ENCODE measurements at places on chromosomes 2 and 18.

DNA sequence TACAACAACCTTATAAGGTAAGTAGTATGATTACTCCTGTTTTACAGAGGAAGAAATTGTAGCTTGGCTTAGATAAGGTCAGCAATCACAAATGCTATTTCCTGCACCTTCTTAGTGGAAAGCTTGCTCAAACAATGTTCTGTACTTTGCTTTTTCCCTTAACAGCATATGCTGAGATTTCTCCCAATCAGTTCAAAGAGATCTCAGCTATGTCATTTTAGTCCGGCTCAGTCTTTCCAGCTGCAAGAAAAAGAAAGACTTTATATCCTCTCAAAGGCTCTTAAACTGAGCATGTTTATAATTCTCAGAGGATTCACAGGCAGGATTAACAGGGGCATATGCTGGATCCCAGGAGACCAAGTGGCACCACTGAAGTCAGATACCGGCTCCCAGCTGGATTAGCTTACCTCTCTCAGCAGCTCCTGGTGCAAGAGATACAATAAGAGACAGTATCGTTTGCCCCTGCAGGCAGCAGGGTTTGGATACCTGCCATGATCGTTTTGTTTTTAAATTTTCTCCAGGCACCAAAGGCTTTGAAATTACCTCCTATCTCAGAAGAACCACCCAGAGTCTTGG lies 29.5 kb downstream of the KIAA2012 start:
- DNase-seq: no peak

GRCh38 chr18:49926106-49926745 lies 112.9 kb upstream of the ACAA2 start:
- no peak for DNase-seq

GRCh38 chr2:23485261-23485660 lies 100.3 kb downstream of the KLHL29 start:
- no peak for DNase-seq

- no peak for DNase-seq
These were observed 65.4 kb upstream of the FSHR start for GRCh38 chr2:49219741-49220140.

- no peak for DNase-seq
These were observed 19.2 kb upstream of the GRP start for GRCh38 chr18:59200787-59201186.

DNA sequence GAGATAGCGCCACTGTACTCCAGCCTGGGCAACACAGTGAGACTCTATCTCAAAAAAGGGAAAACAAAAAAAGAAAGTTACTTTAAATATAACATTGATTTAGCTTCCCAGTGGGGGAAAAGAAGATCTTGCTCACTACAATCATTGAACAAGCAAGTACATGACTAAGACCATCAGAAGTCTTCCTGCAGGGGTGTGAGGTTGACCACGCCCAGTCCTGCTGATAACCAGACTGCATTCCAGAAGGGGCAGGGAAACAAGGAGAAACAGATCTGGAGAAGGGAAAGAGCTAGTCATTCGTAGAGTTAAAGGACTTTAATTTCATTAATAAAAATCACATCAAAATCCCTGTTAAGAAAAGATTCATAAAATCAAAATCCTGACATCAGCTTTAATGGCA lies 77.5 kb downstream of the EPHA4 start:
- DNase-seq: no peak
